ENCODE measurements at places on chromosomes 2 and 18. TPM values are rescaled to one million over a fixed set of nuclear protein-coding genes. Genes with fewer than 3 reads are reported as not detected.

- DNase-seq: no peak
- H3K27me3 ChIP-seq: peaks cover 1% of the 10 kb centered on the region
- no peaks in the 10 kb centered on the region for H3K4me1 ChIP-seq
- H3K27ac ChIP-seq: no peak overlapping the region
- H3K36me3 ChIP-seq: no peaks in the 10 kb centered on the region
These were observed 9.8 kb downstream of the LGALSL start for GRCh38 chr2:64463781-64464180.

DNA sequence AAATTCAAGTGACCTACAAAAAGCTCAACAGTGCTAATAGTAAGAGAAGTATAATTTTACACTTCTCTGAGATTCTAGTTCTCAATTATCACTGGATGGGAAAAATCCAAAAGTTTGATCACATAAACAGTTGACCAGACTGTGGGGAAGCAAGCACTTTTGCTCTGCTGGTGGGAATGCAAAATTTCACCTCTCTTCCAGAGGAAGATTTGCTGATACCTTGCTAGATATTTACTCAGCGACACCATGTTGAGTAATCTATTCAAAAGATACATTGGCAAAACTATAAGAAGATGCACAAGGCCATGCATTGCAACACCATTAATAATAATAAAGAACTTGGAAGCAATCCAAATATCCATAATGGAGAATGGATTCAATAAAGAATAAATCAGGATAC lies 204.4 kb downstream of the MREG start:
- no peak overlapping the region for H3K27ac ChIP-seq
- DNase-seq: no peak
- H3K4me3 ChIP-seq: no peak overlapping the region
- H3K27me3 ChIP-seq: no peaks in the 10 kb centered on the region
- peaks cover 15% of the 10 kb centered on the region for H3K4me1 ChIP-seq

GRCh38 chr2:63189026-63189425 lies 138.4 kb downstream of the OTX1 start:
- H3K4me1 ChIP-seq: no peaks in the 10 kb centered on the region
- peaks cover 16% of the 10 kb centered on the region for H3K36me3 ChIP-seq
- DNase-seq: no peak
- H3K27ac ChIP-seq: no peak overlapping the region
- no peak overlapping the region for H3K4me3 ChIP-seq

- no peak for DNase-seq
- H3K27me3 ChIP-seq: peaks cover 10% of the 10 kb centered on the region
These were observed 28.3 kb upstream of the FZD7 start for GRCh38 chr2:202005272-202005887.

- H3K36me3 ChIP-seq: peaks cover 6% of the 10 kb centered on the region
- no peak for DNase-seq
- no peak overlapping the region for H3K4me3 ChIP-seq
- no peaks in the 10 kb centered on the region for H3K27me3 ChIP-seq
- H3K4me1 ChIP-seq: peaks cover 26% of the 10 kb centered on the region
These were observed 15.6 kb downstream of the SLC39A10 start for GRCh38 chr2:195672674-195673073.

Gene RRM2
- total RNA-seq: 528 TPM

DNA sequence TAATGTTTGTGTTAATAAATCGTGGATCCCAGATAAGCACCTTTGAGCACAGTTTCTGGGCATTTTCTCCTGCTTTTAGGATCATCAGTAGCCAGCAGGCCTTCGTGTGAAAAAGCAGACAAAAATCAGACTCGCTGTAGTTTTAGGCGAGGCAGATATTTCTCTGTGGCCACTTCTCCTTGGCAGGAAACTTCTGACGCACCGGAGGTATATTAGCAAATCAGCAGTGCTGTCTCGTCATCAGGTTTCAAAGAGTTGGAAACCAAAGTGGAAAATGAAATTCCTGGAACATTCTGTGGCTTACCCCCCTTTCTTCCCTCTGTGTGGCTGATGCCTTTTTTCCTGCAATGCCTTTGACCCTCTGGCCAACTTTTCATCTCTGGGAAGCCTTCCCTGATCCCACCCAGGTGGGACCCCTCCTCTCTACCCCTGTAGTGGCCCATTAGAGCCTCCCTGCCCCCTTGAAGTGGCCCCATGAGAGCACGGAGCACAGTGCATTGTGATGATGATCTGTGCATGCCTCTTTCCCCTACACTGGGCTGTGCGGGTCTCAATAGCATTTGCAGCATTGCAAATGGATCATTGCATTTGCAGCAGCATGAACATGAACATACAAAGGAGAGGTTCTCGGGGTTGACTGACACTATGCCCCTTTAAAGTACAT lies 93.3 kb downstream of the RNF144A start:
- H3K4me1 ChIP-seq: peaks cover 36% of the 10 kb centered on the region
- peaks cover 2% of the 10 kb centered on the region for H3K36me3 ChIP-seq
- no peak for DNase-seq
- no peaks in the 10 kb centered on the region for H3K27me3 ChIP-seq
- H3K27ac ChIP-seq: no peak overlapping the region

DNA sequence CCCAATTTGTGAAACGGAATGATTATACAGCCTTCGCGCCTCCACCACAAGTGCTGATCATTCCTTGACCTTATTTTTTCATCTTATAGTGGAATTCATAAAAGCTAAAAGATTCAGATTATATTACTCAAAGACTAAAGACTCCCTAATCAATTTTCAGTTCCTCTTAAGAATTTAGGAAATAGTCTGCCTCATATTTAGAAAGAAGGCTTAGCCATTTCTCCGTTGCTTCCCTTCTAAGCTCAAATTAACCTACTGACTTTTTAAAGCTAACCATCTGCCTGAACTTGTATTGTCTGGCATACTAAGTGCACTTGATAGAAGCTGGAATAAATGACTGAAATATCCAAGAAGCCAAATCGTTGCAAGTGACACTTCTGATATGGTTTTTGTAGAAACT lies 44.7 kb downstream of the HNRNPLL start:
- H3K27ac ChIP-seq: no peak overlapping the region
- H3K27me3 ChIP-seq: no peaks in the 10 kb centered on the region
- H3K4me1 ChIP-seq: peaks cover 5% of the 10 kb centered on the region
- peaks cover 24% of the 10 kb centered on the region for H3K36me3 ChIP-seq
- no peak overlapping the region for H3K4me3 ChIP-seq
- DNase-seq: no peak

Gene GKN2
- not detected for total RNA-seq

DNA sequence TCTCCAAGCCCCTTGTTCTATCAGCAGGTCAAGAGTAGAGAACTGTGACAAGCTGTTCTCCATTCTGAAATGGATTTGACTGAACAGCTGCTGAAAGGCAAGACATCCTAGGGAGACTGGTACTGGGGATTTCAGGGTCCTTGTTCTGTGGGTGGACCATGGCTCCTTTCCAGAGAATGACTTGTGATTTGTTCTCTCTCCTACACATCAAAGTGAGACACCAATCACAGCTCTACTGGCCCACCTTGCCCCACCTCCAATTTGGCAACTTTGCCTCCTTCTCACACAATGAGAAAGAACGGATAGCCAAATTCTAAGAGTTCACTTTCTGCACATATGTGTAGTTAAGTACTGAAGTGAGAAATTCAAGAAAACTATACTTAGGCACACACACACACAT lies 67.4 kb downstream of the BCL11A start:
- H3K4me1 ChIP-seq: no peaks in the 10 kb centered on the region
- H3K36me3 ChIP-seq: no peaks in the 10 kb centered on the region
- no peak overlapping the region for H3K4me3 ChIP-seq
- no peak overlapping the region for H3K27ac ChIP-seq
- no peak for DNase-seq

Gene DSC2
- total RNA-seq: not detected

Gene LRATD1
- not detected for total RNA-seq

Gene ARHGEF4
- total RNA-seq: 0.52 TPM

Gene GDF7
- total RNA-seq: 0.02 TPM

DNA sequence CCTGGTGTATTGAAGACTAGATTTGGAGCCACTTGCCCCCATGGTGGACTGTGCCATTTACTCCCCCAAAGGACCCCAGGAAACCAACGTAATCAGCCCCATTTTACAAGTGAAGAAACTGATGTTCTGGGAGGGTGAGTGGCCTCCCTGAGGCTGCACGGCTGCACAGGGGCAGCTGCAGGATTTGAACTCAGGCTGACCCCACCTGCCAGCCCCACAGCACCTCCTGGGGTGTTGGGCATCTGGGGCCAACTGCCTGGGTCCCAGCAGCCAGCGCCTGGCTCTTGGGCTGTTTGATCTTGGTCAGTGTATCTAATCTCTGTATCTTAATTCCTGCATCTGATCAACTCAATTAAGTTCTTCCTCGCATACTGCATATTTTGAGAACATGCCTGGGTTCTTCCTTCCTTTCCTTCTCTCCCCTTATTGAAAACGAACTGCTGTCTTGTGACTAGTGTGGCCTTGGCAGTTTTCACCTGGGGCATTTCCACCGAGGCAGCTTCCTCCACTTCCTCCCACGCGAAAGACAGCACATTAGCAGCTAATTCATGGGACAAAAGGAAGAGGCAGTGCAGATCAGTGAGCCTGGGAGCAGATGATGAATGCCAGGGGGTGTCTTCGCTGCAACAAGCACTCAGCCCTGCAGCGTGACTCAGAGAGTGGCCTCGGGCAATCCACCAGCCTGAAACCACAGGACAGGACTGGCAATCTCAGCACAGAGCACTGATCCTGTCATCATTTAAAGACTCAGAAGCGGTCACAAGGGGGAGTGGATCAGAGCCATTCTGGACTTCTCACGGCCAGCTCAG lies 184.1 kb upstream of the RAB12 start:
- no peak for DNase-seq
- H3K36me3 ChIP-seq: no peaks in the 10 kb centered on the region
- H3K4me1 ChIP-seq: no peaks in the 10 kb centered on the region
- no peaks in the 10 kb centered on the region for H3K27me3 ChIP-seq
- no peak overlapping the region for H3K27ac ChIP-seq

Gene PDE11A
- total RNA-seq: not detected

GRCh38 chr2:219769090-219769910 lies 141.9 kb downstream of the SLC4A3 start:
- no peak overlapping the region for H3K27ac ChIP-seq
- H3K36me3 ChIP-seq: no peaks in the 10 kb centered on the region
- H3K4me3 ChIP-seq: no peak overlapping the region
- DNase-seq: no peak
- H3K4me1 ChIP-seq: no peaks in the 10 kb centered on the region

GRCh38 chr2:197010200-197011020 lies 83.9 kb upstream of the PGAP1 start:
- no peaks in the 10 kb centered on the region for H3K4me1 ChIP-seq
- H3K36me3 ChIP-seq: peaks cover 25% of the 10 kb centered on the region
- no peaks in the 10 kb centered on the region for H3K27me3 ChIP-seq

GRCh38 chr18:21672521-21673267 lies 31.9 kb downstream of the ABHD3 start:
- H3K4me3 ChIP-seq: no peak overlapping the region
- no peaks in the 10 kb centered on the region for H3K36me3 ChIP-seq
- no peaks in the 10 kb centered on the region for H3K27me3 ChIP-seq
- no peak for DNase-seq
- peaks cover 9% of the 10 kb centered on the region for H3K4me1 ChIP-seq

DNA sequence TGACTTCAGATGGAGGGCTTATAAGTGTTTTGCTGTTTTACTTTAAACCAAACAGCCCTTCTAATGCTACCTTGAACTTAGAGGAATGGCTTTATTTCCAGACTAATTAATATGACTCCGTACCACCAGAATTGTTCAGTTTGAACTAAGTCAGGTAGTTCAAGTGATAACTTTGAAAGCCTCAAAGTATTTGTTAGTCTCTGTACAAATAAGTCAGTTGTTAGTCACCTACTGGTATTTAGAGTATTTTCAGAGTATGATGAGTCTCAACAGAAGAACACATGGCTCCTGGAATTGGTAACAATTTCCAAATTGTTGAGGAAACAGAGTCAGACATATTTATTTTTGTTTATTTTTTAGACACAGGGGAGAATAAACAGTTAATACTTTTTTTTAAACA lies 381.8 kb upstream of the NRXN1 start:
- no peak for DNase-seq
- H3K36me3 ChIP-seq: no peaks in the 10 kb centered on the region

DNA sequence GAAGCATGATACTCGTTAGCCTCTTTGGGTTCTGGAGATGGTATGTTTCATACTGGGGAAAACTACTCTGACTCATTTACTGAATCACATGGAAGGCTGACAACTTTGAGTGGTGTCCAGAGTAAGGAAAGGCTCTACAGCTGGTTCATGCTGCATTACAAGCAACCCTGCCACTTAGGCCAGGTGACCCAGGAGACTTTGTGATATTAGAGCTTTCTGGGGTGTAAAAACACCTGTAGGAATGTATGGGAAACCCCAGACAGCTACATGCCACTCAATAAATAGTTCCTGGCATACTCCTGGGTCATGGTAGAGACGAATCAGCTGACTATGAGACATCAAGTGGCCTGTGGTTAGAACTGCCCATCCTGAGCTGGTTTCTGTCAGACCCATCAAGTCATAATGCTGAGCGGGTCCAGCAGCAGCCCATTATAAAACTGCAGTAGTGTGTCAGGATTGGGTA lies 21.3 kb upstream of the TCF7L1 start:
- H3K4me1 ChIP-seq: no peaks in the 10 kb centered on the region
- no peak for DNase-seq
- H3K4me3 ChIP-seq: no peak overlapping the region
- no peaks in the 10 kb centered on the region for H3K36me3 ChIP-seq
- H3K27me3 ChIP-seq: peaks cover 24% of the 10 kb centered on the region

Gene TYW5
- 8.9 TPM for total RNA-seq

Gene CXCR2
- total RNA-seq: not detected

DNA sequence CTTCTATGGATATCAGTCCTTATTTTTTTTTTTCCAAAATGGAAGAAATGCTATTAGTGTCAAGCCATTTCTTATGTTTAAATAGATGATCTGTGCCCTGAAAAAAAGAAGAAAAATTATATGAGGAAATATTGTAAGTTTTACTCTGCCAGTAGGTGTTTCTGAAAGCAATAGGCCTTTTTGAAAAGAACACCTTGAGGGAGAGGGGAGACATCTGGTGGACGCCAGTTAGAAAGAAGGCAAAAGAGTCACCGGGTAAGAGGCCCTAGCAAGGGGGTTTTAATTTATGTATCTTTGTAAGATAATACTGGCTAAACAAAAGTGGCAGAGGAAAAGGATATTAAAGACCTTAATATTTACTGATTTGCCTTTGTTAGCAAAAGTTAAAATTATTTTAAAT lies 56.1 kb downstream of the DYNAP start:
- H3K4me3 ChIP-seq: no peak overlapping the region
- no peak overlapping the region for H3K27ac ChIP-seq
- no peaks in the 10 kb centered on the region for H3K36me3 ChIP-seq
- no peak for DNase-seq
- H3K27me3 ChIP-seq: peaks cover 15% of the 10 kb centered on the region

DNA sequence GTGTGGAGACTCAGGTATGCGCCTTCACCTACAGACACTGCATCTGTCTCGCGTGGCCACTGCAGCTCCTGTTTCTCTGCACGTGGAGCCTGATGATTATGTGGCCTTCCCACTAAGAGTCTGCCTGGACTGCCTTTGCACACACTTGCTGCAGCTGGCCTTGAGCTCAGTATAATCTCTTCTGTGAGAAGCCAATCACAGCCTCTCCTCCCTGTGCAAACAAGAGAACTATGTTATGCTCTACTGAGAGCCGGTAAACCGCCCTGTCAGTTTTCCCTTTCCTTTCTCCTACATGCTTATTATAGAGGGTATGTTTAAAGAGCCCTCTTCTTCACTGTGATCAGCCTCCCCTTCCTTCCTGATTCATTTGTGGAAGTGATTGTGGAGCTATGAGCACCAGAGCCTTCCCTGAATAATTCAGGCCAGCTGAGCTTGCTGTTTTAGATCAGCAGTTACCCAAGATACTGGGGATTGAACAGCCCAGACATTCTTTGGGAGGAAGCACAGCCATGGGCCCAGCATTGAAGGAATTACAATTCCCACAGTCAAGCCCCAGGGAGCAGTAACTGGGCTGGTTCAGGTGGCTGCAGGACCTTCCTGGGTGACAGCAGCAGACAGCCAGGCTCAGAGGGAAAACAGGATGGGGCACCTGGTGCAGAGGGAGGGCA lies 3.7 kb upstream of the TGFA start:
- H3K36me3 ChIP-seq: no peaks in the 10 kb centered on the region
- H3K4me3 ChIP-seq: no peak overlapping the region
- H3K4me1 ChIP-seq: peaks cover 19% of the 10 kb centered on the region
- DNase-seq: no peak

Data from activated CD4-positive, alpha-beta memory T cell treated with anti-CD3 and anti-CD28 coated beads for 36 hours (primary cell).